Activated T-cell treated with anti-CD3 and anti-CD28 coated beads, Interleukin-2, amount 50 U/mL, for 24 hours (primary cell): ENCODE measurements at places on chromosomes 1 and 21.

- no peak for DNase-seq
These were observed 8.8 kb downstream of the SYF2 start for GRCh38 chr1:25223471-25223870.

- no peak for DNase-seq
These were observed 678 bp downstream of the LSM10 start for GRCh38 chr1:36397083-36397377.

- no peak for DNase-seq
These were observed 288.3 kb downstream of the TGFB2 start for GRCh38 chr1:218633238-218633988.

DNA sequence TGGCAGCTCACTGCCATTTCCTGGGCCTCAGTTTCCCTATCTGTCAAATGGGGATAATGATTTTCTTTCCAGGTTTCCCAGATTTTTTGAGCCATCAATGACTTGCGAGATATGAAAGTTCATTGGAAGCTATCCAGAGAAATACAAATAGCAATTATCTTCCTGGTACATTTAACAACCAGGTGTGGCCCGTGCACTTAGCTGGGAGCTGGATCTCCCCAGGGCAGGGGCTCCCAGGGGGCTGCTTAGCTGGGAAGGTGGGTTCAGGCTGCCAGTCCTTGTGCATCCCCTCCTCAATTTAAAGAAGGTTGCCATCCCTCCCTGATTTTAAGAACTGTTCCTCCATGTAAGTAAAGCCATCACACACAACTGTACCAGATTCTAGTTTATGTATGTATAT is 3.6 kb upstream of the TMEM54 start:
- DNase-seq, result no peak

- DNase-seq, result no peak
These were observed 50.5 kb upstream of the GFI1 start for GRCh38 chr1:92536980-92537884.
